ENCODE measurements at places on chromosomes 6 and 20.

DNA sequence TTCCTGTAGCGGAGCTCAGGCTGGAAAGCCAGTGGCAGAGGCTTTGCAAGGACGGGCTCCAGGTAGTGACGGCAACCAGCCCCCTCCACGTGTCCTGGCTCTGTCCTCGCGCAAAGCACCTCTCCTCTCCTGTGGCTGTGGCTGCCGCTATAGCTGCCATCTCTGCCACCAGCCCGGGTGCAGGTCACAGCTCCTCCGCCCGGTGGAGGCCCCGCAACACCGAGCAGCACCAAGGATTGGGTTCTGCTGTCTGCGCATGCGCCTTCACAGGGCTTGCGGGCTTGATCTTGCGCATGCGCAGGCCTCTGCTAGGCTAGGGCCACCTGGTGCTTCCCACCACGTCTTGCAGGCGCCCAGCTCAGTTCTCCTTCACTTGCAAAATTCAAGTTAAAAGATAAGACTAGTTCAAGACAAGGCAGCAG lies 625.4 kb downstream of the QKI start:
- DNase-seq: peak; percentile 24

DNA sequence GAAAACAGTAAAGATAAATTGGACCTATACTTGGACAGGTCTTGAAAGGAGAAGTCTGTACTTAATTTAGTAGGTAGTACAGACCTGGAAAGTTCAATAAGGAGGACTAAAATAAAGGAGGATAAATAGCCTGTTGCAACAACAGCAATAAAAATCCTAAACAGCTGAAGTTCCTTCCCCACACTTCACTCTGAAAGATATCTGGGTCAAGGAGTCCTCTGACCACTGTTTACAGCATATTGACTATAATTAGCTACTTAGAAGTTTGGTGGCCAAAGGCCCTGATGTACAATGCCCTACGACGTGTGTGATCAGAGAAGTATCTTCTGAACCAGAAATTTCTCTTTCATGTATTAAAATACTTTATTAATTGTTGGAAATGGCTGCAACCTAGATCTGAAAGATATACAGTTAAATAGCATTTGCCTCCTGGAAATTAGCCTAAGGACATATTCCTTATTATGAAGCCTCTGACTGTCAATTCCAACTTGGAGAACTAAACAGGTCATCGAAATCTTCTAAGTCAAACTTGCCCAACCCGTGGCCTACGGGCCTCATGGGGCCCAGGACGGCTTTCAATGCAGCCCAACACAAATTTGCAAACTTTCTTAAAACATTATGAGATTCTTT lies 82.8 kb downstream of the KIF13A start:
- no peak for DNase-seq

GRCh38 chr6:20569000-20569610 lies 34.8 kb downstream of the CDKAL1 start:
- DNase-seq: no peak

- no peak for DNase-seq
Observed at GRCh38 chr6:92688342-92688741, 731.0 kb downstream of the EPHA7 start.

GRCh38 chr20:55067158-55067825 lies 591.9 kb downstream of the DOK5 start:
- no peak for DNase-seq

DNA sequence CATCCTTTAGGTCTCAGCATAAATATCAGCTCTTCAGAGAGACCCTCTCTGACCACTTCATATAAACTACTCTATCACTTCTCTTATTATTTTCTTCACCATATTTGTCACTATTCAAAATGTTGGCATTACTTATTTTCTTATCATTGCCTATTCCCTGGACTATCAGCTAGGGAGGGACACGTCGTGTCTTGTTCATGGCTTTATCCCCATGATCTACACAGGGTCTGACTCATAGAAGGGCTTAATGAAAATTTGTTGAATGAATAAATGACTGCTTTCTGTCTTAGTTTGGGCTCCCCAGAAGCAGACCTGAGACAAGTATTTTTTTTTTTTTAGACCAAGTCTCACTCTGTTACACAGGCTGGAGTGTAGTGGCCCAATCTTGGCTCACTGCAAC lies 3.0 kb upstream of the CDK5RAP1 start:
- no peak for DNase-seq

DNA sequence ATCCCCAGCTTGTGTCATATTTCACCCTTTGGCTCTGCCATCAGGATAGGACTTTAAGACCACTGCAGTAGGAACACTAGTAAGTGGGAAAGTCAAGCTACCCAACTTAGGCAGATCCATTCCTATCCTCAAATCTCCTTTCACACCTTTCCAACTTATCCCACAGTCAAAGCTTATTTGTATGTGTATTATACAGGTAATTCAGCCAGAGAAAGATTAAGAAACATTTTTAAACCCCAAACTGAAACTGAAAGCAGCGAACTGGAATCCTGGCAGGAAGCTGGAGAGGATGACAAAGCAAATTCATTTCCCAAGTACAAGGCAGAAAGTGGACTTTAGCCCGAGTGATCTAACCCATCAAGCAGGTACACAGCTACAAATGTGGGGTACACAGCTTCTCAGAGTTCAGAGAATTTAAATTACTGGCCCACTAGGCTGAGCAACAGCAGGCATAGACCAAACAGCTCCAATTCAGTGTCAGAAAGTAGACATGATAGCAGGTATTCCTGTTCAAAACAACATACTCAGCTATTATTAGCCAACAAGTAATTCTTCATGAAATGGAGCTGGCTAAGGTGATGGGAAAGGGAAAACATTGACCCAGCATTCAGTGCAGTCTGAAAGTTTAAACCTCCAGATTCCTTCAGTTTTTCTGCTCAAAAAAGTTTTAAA lies 39.1 kb downstream of the ILRUN start:
- no peak for DNase-seq

DNA sequence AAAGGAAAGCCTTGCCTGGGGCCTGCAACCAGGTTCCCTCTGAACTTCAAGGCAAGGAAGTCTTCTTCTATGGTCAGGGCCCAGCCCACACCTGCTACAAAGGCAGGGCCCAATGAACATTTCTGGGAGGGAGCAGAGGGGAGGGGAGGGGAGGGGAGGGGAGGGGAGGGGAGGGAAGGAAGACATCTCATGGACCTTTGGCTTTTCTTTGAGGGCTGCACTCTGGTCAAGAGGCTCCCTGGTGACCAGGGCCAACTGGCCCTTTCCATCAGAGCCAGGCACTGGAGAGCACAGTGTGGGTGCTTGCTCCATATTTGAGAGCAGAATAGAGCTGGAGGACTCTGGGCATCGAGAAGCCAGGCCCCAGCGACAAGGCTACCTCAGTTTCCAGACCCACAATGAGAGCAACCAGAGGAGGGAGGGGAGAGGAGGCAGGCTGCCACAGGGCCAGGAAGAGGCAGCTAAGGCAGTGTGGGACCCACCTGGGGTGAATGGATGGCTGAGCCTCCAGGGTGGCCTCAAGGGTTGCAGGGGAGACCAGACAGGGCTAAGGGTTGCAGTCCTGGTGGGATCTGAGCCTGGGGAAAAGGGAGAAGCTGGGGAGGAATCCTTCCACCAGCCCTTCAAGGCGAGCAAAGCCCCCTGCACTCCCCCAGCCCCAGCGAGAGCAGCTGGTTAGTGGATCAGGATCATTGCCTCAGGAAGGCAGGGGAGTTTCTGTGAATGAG lies 84.8 kb downstream of the MRPL14 start:
- DNase-seq: no peak

DNA sequence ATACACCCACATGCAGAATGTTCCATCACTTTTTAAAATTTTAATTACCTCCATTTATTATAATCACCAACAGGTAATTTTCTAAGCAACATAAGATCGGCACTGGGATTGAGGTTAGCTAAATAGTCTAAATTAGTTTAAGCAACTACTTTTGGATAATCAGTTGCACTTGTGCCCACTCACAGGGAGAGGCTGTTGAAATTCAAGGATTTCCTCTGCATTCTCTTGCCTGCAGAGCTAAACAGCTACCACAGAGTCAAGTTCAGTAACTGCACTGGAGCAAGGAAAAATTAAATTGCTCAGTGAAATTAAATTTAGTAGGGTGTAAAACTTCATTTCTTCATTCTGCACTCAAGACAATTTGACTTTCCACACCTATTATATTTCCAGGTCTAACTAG lies 120.7 kb upstream of the CCDC28A start:
- DNase-seq: no peak

DNA sequence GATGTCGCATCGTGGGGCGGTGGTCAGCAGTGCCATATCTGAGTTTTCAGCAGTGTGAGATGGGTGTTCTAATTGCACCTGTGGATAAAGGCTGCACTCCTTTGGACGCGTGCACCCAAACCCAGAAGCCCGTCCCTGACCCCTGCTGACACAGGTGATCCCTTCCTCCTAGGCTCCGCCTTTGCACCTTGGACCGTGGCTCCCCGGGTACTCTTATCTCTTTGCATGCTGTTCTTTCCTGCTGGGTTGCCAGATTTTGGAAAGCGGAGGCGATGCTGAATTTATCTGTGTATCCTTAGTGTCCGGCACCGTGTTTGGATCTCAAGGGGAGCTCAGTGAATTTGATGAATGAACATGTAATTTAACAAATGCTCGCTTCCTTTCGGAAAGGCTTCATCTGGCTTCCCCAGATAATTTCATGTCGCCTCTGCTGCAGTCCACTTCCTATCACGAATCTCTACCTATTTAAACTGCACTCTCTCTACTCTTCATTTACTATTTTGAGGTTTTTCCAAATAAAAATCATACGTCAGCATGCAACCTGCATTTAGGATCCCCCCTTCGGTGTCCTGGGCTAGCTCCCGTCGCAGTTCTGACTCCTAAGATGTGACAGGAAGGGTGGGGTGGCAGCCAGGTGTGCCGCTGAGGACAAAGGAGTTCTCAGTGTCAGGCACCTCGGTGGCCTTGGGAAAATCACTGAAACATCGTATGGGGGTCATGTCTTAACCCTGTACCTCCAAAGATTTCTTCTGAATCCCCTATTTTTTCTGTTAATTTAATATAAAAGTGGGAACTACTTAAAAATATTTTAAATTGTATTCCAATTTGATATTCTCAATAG lies 753 bp upstream of the PERP start:
- DNase-seq: peak; percentile 6

- DNase-seq: no peak
Observed at GRCh38 chr6:144408161-144408560, 123.0 kb downstream of the UTRN start.

- no peak for DNase-seq
Observed at GRCh38 chr6:127587875-127588274, 10.9 kb downstream of the C6orf58 start.

GRCh38 chr6:22614547-22614946 lies 45.2 kb downstream of the HDGFL1 start:
- DNase-seq: no peak

DNA sequence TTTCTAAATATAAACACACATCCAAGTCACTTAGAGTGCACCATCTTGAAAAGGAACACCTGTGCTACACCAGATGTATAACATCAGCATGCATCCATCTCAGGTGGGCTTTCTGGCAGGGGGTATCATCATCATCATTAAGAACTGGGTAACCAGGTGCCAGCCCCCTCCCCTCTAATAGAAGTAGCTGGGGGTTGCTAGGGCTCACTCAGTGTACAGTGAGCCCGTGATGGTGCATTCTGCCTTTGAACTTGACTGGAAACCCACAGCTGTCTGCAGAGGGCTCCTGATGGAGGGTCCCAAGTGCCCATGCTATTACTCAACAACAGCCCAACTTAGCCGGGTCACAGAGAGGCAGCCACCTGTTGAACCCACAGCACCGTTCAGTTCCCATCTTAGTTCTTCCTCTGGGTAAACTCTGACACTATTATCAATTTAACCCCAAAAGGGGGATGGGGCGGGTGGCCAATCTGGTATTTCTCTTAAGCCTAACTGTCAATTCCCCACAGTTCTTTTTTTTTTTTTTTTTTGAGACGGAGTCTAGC lies 32.7 kb upstream of the CCND3 start:
- no peak for DNase-seq

DNA sequence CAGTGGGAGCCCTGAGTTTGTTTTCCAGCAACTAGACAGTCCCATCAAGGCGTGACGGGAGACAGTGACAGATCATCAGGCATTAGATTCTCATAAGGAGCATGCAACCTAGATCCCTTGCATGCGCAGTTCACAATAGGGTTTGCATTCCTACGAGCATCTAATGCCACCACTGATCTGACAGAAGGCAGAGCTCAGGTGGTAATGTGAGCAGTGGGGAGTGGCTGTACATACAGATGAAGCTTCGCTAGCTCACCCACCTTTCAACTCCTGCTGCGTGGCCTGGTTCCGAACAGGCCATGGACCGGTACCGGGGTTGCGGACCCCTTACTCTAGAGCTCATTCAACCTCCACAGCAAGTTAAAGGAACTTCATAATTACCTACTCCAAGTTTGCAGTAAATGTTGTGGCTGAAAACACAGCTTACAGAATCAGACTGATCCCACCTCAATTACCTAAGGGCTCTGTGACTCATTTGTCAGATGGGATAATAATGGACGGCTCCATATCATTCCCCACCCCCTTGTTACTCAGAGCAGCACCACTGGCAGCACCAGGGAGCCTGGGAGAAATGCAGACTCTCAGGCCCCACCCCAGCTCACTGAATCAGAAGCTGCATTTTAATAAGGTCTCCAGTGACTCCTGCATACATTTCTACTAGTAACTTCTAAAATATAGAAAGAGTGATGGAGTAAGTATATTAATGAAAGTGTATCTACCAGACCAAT lies 15.7 kb downstream of the PXMP4 start:
- no peak for DNase-seq

DNA sequence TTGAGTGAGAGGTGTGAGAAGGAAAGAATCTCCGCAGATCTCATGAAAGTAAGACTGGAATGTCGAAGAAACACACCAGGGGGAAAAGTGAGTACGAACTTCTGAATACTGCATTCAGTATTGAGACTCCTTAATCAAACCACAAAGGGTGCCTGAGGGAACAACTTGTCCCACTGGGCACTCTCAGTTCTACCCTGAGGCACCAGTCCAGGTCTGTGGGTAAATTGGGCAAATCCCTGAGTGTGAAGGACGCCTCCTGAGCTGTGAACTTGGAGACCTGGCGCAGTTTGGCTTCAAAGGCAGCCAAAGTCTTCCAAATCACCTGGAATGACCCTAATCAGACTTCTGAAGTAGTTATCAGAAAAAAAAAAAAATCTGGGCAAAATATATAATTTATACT lies 329.7 kb downstream of the BTBD9 start:
- no peak for DNase-seq

GRCh38 chr20:16390991-16391390 lies 182.3 kb downstream of the KIF16B start:
- no peak for DNase-seq

DNA sequence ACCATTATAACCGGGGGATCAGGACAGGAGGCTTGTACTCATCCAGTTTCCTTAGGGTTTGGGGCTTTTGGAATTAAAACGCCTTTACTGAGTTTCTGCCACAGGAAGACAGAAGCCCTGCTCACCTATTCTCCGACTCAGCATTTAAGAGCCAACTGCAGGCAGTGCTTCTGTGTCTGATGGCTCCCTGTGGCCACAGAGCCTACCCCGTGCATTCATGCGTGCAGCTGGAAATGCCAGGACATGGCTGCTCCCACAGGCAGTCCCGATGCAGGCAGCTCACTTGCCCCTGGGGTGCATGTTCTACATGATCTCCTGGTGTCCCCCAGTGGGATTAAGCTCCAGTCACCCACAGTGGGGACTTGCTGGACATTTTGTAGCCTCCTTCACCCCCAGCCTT lies 22.2 kb downstream of the ZNF831 start:
- no peak for DNase-seq

All from stimulated activated CD4-positive, alpha-beta T cell treated with anti-CD3 and anti-CD28 coated beads, Interleukin-4, amount 100 ng/mL, for 1 hour (primary cell).